Stimulated activated CD8-positive, alpha-beta memory T cell treated with anti-CD3 and anti-CD28 coated beads, Interleukin-7, amount 100 ng/mL, for 24 hours (primary cell): ENCODE measurements at places on chromosomes 16 and 17.

GRCh38 chr17:64040206-64040605 is 19.8 kb upstream of the ICAM2 start:
- DNase-seq = no peak

DNA sequence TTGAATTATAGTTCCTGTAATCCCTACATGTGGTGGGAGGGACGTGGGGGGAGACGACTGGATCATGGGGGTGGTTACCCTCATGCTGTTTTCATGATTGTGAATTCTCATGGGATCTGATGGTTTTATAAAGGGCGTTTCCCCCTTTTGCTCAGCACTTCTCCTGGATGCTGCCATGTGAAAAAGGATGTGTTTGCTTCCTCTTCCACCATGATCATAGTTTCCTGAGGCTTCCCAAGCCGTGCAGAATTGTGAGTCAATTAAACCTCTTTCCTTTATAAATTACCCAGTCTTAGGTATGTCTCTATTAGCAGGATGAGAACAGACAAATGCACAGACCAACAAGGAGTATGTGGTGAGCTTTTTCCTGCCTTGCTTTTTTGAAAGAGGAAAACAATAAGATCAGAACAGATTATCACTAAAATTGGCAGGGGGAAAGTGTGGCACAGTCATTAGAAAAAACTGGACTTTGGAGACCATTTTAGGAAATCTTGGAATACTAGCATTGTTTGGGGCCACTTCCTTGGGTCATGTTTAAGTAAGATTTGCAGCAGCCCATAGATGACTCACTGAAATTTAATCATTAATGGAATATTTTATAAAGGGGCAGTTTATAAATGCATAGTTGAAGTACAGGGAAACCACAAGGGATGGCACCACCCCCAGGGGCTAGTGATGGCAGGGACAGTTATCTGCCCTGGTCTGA is 352.8 kb downstream of the CDH13 start:
- DNase-seq = no peak

DNA sequence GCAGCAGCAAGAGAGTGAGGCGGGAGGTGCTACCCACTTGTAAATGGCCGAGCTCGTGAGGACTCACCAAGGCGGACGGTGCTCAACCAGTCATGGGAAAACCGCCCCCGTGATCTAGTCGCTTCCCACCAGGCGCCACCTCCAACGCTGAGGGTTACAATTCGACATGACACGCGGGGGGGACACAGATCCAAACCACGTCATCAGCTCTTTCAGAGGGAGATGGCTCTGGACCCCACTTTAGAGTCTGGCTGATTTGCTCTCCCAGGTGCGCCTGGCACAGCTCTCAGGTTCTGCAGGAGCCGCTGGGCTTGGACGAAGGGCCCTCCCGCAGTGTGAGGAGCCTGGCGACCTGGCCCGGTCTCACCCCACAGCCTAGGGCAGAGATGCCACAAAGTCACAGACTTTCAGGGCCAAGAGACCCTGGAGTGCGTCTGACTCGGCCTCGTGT is 21.1 kb upstream of the DOC2B start:
- DNase-seq = no peak

- DNase-seq = no peak
Measured at GRCh38 chr16:3459401-3460090, 16.1 kb downstream of the NAA60 start.

DNA sequence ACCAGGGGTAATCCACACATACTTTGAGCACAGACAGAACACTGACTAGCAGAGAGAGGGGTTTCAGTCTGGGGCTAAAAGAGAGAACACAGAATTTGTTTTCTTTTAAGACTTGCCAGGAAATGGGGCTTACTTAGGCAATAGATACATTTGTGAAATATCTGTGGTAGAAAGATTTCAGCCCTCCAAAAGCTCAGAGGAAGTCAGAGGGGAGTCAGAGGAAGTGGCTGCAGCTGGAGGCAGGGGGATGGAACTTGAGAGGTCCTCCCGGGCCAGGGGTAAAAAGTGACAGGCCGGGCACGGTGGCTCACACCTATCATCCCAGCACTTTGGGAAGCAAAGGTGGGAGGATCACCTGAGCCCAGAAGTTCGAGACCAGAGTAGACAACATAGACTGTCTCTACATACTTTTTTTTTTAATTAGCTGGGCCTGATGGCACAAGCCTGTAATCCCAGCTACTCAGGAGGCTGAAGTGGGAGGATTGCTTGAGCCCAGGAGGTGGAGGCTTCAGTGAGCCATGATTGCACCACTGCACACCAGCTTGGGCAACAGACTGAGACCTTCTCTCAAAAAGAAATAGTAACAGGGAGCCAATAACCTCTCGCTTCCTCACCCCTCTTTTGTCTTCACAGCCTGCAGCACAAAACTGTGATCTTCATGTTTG is 49.9 kb downstream of the NLRC5 start:
- no peak for DNase-seq

DNA sequence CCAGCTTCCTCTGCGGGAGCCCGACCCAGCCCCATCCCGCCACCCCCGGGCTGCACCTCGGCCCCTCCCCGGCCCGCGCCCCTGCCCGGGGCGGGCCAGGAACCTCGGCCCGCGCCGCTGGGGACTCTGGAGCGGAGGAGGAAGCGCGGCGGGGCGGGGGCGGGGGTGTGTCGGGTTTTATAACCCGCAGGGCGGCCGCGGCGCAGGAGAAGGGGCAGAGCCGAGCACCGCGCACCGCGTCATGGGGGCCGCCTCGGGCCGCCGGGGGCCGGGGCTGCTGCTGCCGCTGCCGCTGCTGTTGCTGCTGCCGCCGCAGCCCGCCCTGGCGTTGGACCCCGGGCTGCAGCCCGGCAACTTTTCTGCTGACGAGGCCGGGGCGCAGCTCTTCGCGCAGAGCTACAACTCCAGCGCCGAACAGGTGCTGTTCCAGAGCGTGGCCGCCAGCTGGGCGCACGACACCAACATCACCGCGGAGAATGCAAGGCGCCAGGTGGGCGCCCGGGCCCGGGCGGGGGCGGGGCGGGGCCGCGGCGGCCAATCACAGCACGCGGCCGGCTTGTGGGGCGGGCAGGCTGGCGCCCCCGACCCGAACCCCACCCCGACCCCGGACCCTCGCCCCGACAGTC is at the start of gene ACE:
TSS of gene ACE (plus strand) at position 208 of the 626 bp plus-strand sequence. CDS start at position 242, 34 bp downstream.
- no peak for DNase-seq

DNA sequence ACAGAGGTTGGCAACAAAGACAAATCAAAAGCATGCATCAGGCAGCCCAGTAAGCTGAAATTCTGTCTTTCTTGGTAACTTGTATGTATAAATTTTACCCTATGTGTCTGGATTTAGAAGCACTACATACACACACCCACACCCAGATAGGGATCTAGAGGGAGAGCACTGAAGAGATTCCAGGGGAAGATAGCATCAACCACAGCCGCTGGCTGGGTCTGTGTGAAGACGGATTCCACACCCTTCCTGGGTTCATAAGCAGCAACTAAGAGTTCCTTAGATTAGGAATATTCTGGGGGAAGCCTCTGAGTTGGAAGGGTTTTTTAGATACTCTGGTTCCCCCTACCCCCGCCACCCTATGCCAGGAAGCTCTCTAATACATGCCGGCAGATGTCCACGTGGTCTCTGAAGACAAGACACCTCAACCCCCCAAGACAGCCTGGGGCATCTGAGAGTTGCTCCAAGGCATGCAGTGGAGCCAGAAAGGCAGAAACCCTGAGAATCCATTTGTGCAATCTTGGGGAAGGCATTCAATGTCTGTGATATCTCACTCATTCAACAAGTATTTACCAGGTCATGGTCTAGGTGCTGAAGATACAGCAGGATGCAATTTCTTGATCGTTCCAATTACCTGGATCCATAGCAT is 86.4 kb downstream of the NOG start:
- no peak for DNase-seq

GRCh38 chr17:17018612-17019429 is 23.4 kb upstream of the MPRIP start:
- no peak for DNase-seq
